NCI-H446 (cell line): ENCODE measurements at places on chromosomes 1 and 21.

GRCh38 chr1:93816970-93817678, 61.9 kb downstream of the DNTTIP2 start:
- peak; percentile 34 for DNase-seq

DNA sequence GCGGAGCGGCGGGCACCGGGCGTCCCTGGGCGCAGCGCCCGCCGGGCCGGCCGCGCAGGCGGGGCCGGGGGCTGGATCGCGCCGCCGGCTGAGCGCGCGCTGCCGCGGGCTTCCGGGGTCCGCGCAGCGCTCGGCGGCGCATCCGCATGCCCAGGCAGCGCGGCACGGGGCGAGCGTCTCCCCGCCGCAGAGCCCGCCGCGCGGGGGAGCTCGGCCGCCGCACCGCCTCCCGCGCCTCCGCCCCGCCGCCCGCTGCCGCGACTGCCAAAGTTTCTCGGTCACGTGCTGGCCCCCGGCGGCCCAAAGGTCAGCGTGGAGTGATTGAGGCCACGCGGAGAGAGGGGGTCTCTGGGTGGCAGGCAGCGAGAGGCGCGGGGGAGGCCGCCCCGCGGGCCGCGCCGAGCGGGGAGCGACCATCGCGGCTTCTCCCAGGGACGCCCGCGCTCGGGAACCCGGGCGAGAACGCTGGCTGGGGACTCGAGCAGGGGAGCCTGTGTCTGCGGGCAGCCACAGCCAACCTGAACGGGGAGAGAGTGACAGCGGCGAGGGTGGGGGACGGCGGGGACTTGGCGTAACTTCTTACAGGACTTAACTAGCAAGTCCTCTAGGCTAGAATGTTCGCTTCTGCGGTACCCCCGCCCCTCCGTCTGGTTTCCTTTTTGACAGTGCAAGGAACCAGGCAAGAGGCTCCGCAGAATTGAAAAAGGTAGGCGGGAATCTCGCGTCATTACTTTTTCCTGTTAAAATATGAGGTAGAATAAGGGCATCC, at the start of gene ILDR2:
TSS of gene ILDR2 (minus strand) at position 180 of the 769 bp plus-strand sequence. CDS start 272 bp downstream, outside the sequence.
- peak; percentile 34 for DNase-seq

DNA sequence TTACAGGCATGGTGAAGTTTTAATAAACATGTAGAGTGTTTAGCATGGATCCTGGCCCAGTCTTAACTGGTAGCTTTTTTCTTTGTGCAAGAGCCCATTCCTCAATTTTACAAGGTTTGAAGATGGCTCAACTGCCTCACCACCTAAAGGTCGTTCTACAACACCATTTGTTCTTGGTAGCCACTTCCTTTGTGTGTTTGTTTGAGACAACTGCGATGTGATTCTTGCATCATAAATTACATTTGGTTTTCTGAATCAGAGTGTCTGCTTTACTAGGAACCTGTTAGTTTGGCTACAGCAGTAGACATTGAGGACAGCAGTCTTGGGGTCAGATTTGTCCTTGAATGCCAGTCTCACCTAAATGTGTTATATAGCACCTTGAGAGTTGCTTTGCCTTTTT, 3.3 kb downstream of the PLEKHM2 start:
- no peak for DNase-seq

GRCh38 chr1:184506481-184506880, 119.7 kb downstream of the C1orf21 start:
- no peak for DNase-seq

GRCh38 chr1:244329591-244330317, 122.0 kb downstream of the ADSS2 start:
- no peak for DNase-seq

DNA sequence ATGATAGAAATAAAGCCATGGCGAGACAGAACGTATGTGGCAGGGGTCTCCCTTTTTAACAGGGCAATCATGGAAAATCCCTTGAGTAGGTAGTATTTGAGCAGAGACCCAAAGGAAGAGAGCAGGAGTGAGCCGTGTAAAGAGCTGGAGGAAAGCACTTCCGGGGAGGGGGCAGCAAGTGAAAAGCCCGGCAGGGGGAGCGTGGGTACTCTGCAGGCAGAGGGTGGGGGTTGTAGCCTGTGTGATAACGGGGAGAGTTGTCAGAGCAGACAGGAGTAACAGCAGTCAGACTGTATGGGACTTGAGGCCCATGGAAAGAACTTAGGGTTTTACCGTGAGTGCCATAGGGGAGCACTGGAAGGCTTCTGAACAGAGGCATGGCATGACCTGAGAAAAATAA, 51.1 kb upstream of the LDLRAP1 start:
- DNase-seq = no peak

GRCh38 chr1:101331794-101332193, 95.0 kb downstream of the S1PR1 start:
- DNase-seq = no peak

DNA sequence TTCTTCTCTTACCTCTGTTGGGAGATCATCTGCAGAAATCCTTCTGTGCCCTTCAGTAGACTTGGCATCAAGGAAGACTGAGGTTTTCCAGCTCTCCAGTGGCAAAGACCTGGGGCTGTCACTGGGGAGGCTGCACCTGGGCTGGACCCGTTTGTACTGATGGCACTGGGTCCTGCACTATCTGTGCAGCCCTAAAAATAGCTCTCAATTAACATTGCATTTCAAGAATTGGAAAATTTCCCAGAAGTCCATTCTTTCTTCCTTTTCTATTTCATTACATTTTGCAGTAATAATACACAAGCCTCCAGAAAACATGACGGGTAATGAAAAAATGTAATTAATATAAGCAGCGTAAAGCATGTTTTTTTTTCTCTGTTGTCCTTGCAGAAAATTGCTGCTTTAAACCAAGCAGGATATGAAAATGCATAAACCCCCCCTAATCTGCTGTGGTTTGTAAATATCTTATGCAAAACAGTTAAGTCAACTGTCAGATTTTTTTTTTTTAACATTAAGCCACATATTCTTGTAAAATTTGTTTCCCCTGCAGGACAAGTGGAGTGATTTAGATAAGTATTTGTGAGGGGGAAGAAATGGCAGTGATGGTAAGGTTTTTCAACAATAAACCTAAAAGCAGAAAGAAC, 64.9 kb downstream of the LMO4 start:
- no peak for DNase-seq

DNA sequence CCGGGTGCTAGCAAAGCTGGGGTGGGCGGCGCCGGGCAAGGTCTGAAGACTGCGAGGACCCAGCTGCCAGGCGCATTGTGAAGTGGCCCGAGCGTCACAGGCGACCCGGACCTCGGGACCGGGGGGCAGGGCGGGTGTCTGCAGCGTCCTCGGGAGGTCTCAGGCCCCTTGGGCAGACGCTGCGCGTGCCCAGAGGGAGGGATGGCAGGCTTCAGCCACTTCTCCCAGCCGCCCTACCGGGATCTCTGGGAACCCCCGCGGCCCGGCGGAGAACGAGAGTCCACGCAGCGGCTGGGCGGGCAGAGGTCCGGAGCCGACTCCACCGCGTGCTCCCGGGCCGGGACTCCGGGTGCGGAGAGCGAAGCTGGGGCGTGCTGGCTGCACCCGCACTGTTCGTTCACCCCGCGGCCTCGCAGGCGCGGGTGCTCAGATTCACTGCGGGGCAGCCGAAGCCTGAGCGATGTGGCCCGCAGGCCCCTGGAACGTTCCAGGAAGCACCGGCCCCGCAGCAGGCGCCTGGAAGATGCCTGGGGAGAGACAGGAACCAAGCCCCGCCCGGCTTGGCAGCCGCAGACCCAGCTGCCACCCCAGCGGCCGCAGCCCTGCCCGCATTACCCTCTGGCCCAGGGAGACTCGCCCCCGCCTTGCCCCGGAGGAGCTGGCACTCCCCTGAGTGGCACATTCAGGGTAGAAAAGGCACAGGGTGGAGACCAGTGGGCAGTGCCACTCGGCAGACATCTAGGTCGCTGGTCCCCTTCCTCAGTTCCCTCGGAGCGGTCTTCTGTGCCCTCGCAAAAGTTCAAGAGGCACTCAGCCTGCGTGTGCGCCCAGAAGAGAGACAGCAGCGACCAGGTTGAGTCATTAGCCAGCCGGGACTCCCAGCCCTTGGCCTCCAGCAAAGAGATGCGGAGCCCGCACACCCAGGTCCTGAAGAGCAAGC, at the start of gene CCDC185:
TSS of gene CCDC185 (plus strand) at position 141 of the 940 bp plus-strand sequence. CDS start at position 202, 61 bp downstream.
- no peak for DNase-seq
